Peyer's patch (tissue), 4 donors: ENCODE measurements at places on chromosomes 6 and 20.
A peak's percentile ranks its signal among the peaks of the same experiment; 100 is the strongest.

DNA sequence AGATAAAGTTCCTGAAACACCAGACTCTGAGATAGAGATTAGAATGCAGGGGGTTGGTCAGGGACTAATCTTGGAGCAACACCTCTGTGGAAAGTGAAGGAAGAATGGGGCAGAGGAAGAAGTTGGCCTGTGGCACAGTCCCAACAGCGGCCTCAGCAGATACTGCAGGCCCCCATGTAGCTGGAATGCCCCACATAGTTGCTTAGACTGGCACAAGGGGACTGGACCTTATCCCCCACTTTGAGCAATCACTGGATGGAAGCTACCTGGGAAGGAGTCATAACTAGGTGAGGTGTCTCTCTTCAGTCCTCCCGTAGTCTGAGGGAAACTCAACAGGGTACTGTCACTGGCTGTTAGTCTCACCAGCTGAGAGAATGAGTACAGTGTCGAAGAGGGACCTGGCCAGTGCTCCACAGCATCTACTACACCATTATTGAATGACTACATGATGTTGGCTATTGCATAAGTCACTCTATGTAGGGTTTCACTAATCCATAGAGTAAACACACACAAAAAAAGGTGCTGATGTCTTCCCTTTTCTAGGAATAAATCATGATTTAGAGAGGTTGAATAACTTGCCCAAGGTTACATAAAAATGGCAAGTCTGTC lies 47.5 kb downstream of the ADGRG6 start:
- DNase-seq: no peak

- no peak for DNase-seq
These were observed 132.2 kb downstream of the GPX5 start for GRCh38 chr6:28657769-28658465.

GRCh38 chr20:41004531-41005360 lies 23.9 kb upstream of the TOP1 start:
- no peak for DNase-seq

- DNase-seq: no peak
These were observed 59.0 kb upstream of the TULP4 start for GRCh38 chr6:158253248-158253647.

DNA sequence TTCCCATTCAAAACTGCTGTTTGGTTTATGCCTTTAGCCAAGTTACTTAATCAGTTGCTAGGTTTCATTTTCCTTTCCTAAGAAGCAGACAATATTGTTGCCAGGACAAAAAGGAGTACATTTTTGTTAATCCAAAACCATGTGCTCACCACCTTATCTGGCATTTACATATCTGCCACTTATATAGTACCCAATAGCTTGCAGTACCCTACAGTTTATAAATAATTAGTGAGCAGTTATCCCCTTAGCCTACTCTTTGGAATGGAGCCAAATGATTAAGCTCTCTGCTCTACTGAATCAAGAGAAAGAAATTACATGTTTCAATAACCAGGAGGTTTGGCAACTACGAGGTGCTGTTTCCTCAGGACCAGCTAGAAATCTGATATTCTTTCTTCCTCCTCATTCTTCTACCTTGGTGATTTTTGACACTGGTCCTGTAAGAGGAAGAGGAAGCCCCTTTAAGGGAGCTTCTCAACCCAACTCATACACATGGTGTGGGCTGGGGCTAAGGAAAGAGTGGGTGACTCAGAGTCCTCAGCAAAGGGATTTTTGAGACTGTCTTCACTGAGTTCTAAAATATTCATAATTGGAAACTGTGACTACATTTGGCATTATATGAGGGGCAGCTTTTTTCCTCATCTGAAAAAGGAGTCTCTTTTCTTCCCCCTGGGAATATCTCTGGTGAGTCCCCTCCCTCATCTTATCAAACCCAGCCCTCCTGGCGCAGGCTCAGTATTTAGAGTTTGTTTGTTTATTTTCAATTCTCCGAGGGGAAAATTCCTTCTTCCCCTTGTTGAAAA lies 1.5 kb downstream of the ZNFX1 start:
- DNase-seq: no peak

DNA sequence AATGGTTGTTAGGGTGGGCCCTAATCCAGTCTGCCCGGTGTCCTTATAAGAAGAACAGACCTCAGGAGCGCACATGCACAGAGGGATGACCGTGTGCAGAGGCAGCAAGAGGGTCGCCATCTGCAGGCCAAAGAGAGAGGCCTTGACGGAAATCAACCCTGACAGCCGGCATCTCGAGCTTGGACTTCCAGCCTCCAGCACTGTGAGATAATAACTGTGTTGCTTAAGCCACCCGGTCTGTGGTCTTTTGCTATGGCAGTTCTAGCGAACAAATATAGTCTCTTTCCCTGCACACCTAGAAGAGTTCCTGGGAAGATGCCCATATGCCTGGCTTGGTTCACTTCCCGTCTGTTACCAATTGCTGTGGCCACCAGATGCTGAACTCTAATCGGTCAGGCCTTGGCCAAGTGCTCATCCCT lies 35.3 kb upstream of the PTGIS start:
- no peak for DNase-seq

DNA sequence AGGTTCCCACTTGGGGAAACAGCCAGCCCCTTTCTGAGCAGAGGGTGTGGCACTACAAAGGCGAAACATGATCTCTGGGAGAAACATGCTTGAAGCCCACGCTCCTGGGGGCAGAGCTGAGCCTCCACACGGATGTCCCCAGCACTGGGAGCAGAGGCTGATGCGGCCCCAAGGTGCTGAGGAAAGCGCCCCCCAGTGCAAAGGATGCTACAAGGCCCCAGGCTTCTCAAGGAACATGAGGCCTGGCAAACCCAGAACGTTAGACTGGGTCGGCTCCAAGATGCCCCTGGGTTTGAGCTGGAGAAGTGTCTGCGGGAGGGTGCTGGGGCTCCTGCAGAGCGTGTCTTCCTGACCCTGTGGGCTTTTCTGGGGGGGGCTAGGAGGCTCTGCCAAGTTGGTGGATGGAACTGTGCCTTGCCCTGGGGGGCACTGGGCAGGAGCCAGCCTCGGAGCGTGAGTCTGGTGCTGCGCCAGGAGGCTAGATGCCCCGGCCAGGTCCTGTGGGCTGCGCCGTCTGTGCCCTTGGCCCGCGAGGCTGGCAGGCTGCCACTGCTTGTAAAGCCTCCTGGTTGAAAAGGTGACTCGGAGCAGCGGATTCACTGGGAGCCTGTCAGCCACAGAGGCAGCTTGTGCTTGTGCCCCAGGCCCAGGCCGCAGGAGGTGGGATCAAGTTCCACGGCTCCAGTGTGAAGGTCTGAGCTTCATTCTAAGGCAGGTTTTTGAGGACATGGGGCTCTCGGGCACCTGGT lies 8.1 kb downstream of the SYNJ2 start:
- DNase-seq: peak; percentile 88

- no peak for DNase-seq
These were observed 69.2 kb downstream of the SLC23A2 start for GRCh38 chr20:4932061-4932460.

DNA sequence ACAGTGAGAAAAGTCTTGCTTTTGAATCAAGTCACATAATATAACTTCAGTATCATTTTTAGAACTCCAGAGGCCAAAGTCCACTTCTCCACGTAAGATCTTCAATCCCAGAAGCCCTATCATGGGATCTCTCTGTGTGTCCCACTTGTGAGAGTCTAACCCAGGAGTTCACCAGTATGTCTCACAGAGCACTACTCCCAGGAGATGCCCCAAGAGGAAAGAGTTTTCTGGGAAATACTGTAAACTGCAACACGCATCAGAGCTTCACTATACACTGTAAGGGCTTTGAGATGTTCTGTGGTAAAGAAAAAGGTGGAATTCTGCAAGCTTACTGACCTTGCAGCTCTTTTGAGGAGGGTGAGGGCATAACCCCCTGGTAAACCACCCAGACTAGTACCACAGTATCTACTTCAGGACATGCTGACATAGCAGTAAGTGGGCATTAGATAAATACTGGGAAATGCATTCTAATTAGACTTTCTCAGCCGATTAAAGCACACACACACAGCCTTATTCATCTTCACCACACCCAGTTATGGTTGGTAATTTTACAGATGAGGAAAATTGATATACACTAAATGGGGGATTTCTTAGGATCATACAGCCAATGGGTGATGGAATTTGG lies 12.3 kb downstream of the DCBLD1 start:
- DNase-seq: no peak

DNA sequence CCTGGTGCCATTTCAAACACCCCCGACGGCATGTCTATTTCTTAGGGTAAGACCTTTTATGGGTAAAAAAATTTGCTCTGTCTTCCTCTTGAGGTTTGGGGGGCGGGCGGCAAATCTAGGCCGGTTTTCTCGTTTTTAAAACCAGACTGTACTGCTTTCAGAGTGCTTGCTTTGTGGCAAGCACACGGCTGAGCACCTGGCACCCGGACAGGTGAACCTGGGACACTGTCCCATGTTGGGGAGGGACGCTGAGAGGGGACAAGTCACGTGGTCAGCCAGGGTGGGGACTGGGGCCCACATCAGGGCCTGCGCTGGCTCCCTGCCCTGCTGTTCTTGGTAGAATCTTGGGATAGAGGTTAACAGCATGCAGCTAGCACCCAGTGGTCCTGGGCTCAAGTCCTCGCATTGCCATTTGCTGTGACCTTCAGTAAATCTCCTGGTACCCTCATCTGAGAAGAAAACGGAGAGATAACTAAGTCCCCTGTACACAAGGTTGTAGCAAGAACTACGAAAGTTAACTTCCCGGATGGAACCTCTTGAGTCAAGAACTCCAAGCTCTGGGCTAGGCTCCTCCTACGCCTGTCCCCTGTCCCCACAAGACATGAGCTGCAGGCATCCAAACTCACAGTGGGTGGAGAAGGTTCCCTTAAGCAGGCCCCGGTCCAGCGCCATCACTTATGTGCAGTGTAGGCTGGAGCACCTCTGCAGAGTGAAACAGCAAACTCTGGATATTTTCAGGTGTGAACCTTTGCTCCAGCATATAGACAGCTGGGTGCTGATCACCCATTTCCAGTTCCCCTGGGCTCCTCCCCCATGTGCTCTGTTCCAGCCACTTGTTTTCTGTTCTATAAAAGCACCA lies 41.7 kb downstream of the PMEPA1 start:
- DNase-seq: no peak

GRCh38 chr6:15839969-15840541 lies 177.2 kb upstream of the DTNBP1 start:
- DNase-seq: no peak

DNA sequence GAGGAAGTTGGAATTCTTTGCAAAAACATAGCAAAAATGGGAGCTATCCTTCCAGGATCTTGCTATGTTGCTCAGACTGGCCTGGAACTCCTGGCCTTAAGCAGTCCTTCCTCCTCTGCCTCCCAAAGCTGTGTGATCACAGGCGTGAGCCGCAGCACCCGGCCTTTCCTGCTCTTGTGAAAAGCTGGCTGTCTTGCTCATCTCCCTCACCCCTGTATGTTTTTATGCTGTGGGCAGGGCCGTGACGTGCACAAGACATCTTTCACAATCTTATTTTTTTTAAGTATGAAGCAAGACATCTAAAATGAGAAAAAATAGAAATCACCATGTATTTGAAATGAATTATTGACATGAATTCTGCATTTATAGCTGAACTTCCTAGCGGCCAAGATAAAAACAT lies 110.4 kb downstream of the SAMD5 start:
- no peak for DNase-seq

DNA sequence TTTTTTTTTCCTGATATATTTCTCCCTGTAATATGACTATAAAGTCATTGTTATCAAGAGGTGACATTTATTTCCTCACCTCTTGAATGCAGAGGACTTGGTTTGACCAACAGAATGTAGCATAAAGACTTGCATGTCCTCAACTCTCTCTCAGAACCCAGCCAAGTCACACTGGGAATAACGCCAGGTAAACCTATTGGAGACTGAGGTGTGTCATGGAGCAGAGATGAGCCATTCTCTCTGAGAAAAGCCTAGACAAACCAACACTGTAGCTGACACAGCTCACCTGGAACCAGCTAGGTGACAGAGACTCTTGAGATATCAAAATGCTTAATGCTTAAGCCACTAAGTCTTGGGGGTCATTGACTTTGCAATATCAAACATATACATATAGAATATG lies 533.6 kb downstream of the HAO1 start:
- DNase-seq: no peak

DNA sequence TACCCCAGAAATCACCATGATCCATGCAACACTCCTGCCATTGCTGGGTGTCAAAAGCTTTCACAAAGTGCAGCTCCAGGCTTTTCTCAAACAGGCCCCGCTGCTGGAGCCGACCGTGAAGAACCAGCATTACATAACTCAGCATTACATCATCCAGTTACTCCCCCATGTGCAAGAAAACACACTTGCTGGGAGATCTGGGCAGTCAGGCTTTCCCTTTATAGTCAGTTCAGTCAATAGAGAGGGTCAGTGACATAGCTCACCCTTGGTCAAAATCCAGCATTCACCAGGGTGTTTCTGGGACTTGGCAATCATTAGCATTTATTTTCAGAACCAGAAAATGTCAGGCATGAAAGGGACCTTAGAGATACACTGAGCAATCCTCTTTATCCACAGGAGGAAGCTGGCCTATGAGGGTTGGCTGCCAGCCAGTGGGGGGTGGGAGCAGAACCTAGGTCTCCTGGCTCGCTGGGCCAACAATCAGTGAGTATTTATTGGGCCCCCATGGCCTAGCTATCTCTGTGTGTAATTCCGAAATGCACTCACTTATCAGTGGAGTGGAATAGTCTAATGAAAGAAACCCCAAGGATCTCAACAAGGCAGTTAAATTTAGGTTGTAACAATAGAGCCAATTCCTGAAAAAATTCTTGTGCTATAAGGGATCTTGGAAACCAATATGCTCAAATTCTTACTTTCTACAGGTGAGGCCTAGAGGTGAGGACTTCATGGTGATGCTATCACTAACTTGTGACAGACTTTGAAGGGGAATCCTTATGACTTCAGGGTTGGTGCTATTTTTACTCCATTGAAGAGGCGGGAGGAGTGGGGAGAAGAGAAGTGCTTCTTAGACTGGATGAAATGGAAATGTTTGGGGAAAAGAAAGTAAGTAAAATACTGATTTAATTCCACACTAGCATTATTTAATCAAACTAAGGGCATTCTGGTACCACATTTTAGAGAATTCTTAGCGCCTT lies 54.6 kb downstream of the LYRM4 start:
- no peak for DNase-seq

DNA sequence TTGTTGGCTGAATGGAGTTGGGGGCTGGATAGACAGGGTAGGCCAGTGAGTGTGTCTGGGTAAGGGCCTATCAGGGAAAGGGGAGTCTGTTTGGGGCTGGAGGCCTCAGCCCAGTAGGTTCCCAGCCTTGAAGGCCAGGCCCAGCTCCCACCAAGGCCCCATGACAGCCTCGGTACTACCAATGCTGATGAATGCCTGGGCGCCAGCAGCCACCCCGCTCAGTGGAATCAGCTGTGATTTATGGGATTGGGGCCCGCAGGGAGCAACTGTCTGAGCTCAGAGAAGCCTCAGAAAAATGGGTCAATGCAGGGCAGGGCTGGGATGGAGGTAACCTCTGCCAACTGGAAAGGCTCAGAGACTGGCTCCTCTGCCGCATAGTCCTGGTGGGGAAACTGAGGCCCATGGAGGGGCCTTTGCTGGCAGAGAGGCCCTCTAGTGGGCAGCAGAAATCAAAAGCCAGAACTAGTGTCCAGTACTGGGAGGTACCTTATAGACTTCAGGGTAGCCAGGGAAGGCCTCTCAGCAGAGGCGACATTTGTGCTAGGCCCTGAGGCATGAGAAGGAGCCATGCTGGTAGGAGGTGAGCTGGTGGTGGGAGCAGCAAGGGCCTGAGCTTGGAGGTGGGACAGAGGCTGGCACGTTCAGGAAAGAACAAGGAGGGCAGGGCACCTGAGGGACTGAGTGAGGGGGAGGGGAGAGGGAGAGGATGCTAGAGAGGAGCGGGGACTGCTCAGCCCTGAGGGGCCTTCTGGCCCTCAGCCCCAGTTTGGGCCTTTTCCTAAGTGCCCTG lies 36.4 kb downstream of the DLGAP4 start:
- DNase-seq: no peak

GRCh38 chr20:37108676-37109075 lies 12.9 kb upstream of the RBL1 start:
- DNase-seq: no peak

GRCh38 chr6:7902221-7902620 lies 8.4 kb downstream of the TXNDC5 start:
- no peak for DNase-seq
